ENCODE measurements at places on chromosomes 11 and 22. TPM values are rescaled to one million over a fixed set of nuclear protein-coding genes. Genes with fewer than 3 reads are reported as not detected.

Gene MUC6
- 14.3 TPM for polyA plus RNA-seq

Gene MOGAT2
- polyA plus RNA-seq, result 1.7 TPM

Gene PARVG
- 1.8 TPM for polyA plus RNA-seq

Gene TMEM121B
- 0.89 TPM for polyA plus RNA-seq

Gene GPR83
- 0.67 TPM for polyA plus RNA-seq
